ENCODE measurements at places on chromosomes 11 and 22. TPM values are rescaled to one million over a fixed set of nuclear protein-coding genes. Genes with fewer than 3 reads are reported as not detected.
A peak's percentile ranks its signal among the peaks of the same experiment; 100 is the strongest.

- no peak for DNase-seq
- peaks cover 71% of the 10 kb centered on the region for H3K36me3 ChIP-seq
- H3K4me1 ChIP-seq: no peaks in the 10 kb centered on the region
- H3K4me3 ChIP-seq: no peak overlapping the region
- H3K27ac ChIP-seq: no peak overlapping the region
Measured at GRCh38 chr22:23700706-23701105, 9.9 kb downstream of the RGL4 start.

DNA sequence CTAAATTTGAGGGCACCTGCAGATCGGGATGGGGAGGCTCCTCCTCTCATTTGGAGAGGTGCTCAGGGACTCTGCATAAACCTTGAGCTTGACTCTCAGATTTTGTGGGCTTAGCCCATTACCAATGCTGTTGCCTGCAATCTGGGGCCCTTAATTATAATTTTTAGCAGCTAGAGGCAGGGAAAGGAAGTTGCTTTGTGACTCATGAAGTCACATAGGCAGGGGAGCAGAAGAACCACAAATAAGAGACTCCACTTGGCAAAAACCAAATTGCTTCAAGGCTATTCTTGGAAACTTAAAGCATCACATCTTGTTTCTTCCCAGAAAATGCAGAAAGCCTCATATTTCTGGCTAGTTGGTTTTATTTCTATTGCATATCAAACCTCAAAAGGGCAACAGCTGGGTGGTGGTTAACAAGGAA lies 46.9 kb downstream of the MICAL2 start:
- H3K4me1 ChIP-seq: peaks cover 46% of the 10 kb centered on the region
- peaks cover 13% of the 10 kb centered on the region for H3K36me3 ChIP-seq
- H3K27me3 ChIP-seq: no peaks in the 10 kb centered on the region
- H3K27ac ChIP-seq: peak overlapping the region; percentile 4
- DNase-seq: no peak

DNA sequence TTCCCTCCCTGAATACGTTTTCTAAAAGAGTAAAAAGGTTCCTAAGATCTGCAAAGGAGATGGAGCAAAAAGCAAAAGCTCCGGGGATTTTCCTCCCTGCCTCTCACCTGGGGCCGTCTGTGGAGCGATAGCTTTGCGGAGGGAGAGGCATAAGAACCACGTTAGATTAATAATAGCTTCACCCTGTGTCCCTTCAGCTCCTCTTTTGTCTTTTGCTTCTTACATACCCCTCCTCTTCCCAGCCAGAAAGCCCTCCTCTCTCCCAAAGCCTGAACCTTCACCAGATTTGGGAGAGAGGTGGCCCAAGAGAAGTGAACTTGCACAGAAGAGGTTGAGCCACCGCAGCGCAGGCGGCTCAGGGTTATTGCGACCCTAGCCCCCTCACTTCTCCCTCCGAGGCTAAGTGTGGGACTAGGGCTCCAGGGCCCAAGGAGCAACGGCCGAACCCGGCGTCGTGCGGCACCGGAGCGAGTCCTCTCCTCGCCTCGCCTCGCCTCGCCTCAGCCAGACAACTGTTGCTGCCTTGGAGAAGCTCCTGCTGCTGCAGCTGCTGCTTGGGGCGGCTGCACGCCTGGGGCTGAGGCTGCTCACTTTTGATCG lies 97.6 kb upstream of the HSD17B12 start:
- no peaks in the 10 kb centered on the region for H3K36me3 ChIP-seq
- no peak overlapping the region for H3K27ac ChIP-seq
- no peak for DNase-seq
- no peak overlapping the region for H3K4me3 ChIP-seq
- H3K27me3 ChIP-seq: peaks cover 78% of the 10 kb centered on the region

The CARNS1 gene
- total RNA-seq: 0.80 TPM

The GAL gene
- total RNA-seq: 120 TPM

The TRIM6 gene
- total RNA-seq: 2.0 TPM

The TMEM191B gene
- total RNA-seq: not detected
